ENCODE measurements at places on chromosomes 6 and 20.

DNA sequence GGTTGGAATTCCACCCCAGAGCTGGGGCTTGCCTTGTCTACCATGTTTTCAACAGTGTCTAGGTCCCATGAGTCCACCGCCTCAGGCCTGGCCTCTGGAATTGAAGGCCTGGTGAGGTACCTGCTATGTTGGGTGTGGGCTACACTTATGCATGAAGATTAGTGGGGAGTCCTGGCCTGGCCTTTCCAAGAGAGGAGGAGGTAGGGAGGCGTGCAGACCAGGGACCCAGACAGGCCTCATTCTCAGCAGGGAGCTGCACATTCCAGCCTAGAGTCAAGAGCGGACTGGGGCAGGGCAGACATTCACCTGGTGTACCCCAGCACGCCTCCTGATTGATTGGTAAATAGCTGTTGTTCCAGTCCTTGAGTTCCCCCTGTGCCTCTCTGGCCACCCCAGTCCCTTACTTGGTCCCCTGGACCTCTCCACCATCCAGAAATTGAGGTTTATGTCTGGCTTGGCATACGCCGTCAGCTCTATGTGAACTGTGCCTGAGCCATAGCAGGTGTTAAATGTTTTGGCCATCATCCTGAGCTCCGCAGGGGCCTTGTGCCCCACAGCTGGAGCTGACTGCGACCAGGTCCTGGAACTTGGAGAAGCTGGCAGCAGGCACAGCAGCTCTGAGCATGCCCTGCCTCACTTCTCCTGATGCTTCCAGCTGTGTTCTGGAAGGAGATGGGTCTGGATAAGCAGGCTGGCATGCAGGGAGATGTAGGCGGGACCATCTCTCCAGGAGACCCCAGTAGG is 8.2 kb upstream of the VEGFA start:
- DNase-seq, result no peak

DNA sequence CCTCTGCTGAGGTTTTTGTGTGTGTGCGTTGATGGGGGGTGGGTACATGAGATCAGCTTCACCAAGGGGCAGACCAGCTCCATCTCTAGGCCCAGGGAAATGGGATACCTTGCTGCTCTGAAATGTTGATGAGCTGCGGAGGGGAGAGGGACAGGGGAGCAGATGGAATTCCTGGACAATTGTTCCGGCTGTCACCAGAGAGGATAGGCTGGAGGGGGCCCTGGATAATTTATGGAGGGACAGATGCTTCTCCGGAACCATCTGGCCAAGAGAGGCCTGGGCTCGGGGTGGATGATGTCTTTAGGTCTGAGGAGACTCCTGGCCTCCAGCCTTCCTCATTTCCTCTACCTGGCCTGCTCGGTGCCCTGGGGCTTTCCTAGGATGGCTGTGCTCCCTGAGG is 1.9 kb upstream of the TJAP1 start:
- no peak for DNase-seq

DNA sequence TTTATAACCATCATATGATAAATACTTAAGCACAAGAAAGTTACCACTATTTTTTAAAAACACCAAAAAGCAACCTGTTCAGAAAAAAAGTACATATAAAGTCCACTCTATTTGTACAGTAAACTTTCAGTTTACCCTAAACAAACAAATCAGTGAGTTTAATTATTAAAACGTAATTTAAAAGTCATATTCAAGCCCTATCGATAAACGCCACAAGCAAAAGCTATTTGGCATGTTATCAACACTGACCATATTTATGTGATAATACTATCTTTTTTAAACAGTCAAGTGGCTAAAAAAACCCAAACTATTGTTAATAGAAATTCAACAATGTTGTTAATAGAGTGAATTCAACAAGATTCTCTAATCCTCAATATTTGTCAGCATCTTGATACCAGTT is 1.9 kb downstream of the KATNA1 start:
- DNase-seq, result no peak

GRCh38 chr20:58634521-58635278 is 16.4 kb upstream of the STX16 start:
- no peak for DNase-seq

DNA sequence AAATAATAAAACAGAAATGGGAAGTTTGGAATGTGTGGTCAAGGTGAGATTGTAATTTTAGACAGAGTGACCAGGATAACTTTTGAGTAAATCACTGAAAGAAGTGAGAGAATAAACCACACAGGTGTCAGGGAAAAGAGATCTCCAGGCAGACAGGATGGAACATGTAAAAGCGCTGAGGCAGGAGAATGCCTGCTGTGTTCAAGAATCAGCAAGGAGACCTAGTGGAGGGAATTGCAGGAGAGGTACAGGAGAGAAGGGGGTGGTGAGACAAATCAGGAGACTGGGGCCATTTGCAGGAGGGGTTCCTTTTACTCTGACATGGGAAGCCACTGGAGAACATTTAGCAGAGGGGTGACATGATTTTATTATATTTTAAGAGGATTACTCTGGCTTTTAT is 456.7 kb downstream of the NKAIN2 start:
- DNase-seq, result no peak

DNA sequence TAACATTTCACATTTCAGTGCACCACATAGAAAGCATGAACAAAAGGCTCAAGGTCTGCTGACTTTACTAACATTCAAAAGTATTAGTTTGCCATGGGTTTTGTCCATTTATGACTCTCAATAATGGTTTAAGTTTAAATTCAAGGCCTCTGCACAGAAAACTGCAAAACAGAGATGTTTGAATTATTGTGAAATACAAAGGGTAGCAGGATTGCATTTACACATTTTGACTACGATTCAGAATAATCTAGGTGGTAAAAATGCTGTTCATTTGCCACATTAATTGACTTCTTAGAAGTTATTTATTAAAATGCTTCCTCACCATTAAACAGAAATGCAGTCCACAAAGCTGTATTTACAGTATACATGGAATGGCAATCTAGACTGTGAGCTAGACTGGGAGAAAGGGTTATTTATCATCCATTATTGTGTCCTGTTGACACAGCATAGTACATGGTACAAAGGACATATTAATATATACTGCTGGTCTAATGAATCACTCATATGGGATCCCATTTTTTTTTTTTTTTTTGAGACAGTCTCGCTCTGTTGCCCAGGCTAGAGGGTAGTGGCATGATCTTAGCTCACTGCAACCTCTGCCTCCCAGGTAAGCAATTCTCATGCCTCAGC is 18.0 kb downstream of the USP49 start:
- no peak for DNase-seq

DNA sequence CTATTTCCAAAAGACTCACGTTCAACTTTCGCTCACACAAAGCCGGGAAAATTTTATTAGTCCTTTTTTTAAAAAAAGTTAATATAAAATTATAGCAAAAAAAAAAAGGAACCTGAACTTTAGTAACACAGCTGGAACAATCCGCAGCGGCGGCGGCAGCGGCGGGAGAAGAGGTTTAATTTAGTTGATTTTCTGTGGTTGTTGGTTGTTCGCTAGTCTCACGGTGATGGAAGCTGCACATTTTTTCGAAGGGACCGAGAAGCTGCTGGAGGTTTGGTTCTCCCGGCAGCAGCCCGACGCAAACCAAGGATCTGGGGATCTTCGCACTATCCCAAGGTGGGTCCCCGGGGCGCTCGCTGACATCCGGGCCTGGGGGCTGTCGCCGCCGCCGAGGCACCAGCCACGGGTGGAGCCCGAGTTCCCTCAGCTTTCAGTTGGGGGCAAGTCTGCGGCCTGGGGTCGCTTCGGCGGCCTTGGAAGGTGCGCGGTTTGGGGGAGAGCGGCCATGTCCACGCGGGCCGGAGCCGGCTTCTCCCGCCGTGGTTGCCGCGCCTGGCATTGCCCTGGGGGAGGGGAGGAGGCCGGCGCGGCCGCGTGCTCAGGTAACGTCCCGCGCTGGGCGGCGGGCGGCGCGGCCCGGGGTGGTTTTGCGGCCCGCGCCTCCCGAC is 429 bp downstream of the AMD1 start:
- DNase-seq, result peak; percentile 49

GRCh38 chr6:134174672-134175531 is 122.5 kb upstream of the SLC2A12 start:
- peak; percentile 90 for DNase-seq

GRCh38 chr6:107392069-107392468 is 67.3 kb downstream of the PDSS2 start:
- DNase-seq, result no peak

DNA sequence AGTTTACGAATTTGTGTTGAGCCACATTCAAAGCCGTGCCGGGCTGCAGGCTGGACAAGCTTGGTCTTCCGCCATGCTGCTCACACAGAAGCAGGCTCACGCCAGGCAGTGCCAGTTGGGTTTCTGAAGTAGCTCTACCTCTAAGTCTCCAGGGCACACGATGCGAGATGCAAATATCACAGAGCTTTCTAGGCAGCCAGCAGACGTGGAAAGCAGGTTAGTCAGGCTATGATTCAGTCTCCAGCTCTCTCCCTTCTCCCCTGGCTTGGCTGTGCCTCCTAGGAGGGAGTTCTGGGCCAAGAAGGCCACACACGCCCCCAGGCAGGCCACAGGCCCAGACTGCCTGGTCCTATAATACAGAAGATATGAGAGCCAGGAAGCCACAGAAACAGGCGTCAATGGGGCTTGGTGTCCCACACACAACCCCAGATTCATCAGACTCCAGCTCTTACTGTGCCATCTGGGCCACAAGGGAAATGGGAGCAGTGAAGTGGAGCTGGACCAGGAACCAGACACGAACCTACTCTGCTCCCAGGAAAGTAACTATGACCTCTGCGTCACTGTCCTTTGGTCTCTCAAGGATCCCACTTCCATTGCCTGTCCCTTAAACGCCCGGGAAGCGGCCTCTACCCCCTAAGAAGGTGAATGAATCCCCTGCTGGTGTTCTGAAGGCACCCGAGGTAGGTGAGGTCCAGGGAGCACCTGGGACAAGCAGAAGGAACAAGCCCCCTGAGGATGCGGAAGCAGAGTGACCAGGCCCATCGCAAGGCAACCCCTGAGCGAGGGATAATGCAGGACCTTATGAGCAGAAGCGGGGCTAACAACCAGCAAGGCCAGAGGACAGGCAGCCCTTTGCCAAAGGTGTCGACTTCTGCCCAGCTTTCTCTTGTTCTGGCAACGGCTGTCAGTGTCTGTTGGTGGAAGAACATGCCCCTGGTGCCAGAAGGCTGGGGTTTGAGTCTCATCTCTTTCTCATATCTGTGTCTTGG is 61.2 kb downstream of the GFOD1 start:
- peak; percentile 88 for DNase-seq

- no peak for DNase-seq
Observed at GRCh38 chr20:57221916-57222630, 44.4 kb downstream of the BMP7 start.

GRCh38 chr6:113587078-113587699 is 270.0 kb upstream of the MARCKS start:
- no peak for DNase-seq

DNA sequence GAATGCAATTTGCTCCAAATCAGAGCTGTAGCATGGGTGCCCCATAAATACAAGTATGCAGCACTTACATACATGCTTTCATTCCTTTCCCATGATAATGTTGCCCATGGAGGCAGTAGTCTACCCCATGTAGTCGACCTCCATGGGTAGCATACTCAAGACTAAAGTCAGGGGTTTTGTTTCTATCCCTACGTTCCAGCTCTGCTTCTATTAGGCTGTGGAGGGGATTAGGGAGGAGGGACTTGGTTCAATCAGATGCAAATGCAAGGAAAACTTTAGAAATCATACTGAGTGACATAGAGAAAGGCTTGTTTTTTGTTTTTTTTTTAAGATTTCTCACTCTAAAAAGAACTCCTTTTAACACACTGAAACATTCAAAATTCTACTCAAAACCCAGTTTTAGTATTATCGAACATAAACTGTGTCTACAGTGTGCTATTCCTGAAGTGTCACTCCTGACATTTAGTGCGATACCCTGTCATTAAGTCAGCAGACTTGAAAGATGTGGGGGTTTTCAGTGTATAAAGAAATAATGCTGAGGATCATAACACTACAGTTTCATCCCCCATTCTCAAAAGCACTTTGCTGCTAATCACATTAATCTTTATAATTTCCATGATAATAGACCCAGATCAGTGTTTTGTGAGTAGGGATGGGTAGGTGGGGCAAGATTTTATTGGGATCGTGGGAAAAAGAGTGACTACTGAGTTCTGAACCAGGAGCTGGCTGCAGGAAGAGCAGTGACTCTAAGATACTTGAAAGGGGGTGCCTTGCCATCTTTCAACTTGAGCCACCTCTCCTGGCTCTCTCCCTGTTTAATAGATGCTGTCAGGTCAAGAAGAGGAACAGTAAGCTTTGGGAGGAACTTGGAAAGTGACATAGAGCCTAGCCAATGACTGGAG is 40.4 kb upstream of the SCML4 start:
- no peak for DNase-seq

DNA sequence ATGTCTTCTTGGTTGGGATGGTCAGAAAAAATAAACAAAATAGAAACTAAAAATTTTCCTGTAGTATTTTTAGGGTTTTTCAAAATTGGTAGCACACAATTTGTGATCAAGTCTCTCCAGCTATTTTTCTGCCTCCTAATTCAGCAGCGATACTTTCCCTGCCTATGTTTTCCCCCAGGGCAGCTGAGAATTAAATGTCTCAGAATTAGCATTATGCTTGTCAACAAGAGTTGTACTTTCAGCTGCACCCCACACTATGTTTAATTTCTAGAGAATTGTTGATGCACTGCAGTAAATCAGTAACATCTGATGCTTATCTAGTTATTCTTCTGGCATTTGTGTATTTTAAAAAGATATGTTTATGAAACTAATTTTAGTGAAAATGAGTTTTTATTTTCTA is 34.2 kb upstream of the ZNF337 start:
- no peak for DNase-seq

GRCh38 chr6:169473663-169474062 is 220.0 kb upstream of the THBS2 start:
- no peak for DNase-seq

GRCh38 chr6:140346428-140346827 is 972.0 kb upstream of the CITED2 start:
- DNase-seq, result peak; percentile 89

DNA sequence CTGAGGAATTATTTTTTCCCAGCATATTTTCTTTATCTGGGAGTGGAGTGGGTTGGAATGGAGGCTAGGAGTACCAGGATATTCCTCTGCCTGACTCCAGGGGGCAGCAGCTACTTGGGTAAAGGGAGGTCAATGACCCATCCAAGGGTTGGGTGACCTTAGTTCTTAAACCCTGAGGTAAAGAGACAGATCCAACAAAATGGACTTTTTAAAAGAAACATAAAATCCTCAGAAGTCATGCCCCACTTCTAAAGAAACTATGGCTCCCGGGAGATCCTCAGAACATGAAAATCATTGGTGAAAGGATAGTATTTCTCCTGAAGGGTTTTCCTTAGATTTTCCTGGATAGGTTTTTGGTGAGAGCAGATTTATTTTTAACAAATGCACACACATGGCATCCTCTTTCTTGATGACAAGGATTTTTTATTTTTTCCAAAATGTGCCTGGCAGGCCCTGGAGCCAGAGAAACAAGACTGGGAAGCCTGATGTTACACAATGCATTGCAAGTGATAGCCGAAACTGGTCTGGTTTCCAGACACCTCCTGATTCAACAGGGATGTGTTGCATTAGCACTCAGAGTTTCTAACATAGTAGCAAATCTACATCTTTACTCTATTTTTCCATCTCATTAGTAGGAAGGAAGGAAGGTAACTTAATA is 240.9 kb upstream of the BTBD3 start:
- peak; percentile 67 for DNase-seq
